ENCODE measurements at places on chromosomes 6 and 20.

DNA sequence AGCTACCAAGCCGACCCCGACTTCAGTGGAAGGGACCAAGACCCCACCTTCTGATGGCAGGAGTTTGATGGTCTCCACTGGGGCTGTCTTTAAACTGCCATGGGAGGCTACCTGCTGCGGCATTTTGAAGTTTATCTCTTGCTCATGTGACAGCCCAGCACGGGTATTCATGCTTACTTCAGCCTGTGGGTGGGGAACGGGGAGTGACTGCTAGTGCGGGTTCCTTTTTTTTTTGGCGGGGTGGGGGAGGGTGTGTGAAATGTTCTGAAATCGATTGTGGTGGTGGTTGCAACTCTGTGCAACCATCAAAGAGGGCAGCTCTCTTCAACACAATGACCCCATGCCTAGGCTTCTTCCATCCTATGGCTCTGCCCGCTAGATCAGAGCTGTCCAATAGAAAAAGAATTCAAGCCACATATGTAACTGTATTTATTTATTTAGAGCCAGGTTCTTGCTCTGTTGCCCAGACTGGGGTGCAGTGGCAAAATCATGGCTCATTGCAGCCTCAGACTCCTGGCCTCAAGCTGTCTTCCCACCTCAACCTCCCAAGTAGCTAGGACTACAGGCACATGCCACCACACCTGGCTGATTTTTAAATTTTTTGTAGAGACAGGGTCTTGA, 53.7 kb downstream of the PPP1R16B start:
- no peak for DNase-seq

GRCh38 chr20:21338291-21338690, 35.2 kb downstream of the XRN2 start:
- no peak for DNase-seq

GRCh38 chr6:112597176-112597575, 250.0 kb downstream of the RFPL4B start:
- DNase-seq, result no peak

DNA sequence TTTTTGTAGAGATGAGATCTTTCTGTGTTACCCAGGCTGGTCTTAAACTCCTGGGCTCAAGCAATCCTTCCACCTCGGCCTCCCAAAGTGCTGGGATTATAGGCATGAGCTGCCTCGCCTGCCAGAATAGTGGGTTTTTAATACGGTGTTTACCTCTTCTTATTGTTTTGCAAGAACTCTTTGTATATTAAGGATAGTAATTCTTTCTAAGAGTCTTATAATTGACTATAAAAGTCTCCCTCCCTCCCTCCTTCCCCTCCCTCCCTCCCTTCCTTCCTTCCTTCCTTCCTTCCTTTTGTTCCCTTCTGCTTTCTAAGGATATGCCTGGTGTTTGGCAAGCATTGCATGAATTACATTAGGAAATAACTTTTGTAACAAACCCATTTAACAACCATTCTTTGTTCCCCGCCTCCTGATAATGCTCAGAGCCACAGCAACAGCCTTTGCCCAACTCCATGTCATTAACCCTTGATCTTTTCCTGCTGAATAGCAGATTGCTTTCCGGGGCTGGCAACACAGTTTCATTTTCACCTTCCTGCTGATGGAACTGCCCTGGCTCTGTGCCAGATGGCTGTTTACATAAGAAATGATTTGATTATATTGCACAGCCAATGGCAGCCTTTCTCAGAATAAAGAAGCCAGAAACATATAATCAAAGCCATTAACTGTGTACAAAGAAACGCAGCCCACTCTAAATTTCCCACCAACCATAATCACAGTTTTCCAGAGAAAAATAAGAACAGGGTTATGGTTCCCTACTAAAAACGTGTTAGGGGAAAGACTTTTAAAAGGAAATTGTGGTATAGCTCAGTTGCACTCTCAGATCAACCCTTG, 143.7 kb upstream of the PTPN1 start:
- DNase-seq, result peak; percentile 90

DNA sequence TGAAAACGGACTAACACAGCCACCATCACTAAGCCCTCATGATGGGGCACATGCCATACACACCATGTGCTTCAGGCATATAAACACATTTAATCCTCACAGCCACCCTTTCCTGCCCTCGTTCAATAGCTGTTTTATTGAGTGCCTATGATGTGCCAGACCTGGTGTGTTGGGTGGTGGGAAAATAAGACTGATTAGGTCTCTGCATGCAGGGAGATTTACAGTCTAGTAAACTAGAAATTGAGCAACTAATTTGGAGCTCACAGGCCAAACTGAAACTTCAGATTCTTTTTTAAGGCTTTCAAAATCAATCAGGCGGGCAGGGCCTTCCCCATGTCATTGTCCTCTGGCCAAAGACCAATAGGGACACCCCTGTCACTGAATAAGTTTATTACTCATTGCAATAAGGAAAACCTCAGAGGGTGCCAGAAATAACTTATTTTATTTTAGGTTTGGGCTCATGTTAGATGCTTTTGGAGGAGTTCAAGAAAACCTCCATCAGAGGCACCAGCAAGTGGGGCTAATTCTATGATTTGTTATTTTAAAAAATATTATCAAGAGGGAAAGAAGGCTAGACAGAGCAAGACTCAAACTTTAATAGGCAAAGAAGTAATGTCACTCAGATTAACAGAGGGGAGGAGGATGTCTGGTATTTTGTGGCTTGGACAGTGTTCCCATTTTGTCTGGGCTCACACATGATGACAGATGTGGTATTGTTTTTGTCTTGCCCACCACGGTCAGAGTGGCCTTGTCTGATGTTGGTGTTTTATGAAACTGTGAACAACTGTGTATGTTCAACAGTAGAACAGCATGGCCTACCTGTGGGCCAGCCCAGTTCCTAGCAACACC, 12.0 kb downstream of the ZFP64 start:
- DNase-seq, result no peak

DNA sequence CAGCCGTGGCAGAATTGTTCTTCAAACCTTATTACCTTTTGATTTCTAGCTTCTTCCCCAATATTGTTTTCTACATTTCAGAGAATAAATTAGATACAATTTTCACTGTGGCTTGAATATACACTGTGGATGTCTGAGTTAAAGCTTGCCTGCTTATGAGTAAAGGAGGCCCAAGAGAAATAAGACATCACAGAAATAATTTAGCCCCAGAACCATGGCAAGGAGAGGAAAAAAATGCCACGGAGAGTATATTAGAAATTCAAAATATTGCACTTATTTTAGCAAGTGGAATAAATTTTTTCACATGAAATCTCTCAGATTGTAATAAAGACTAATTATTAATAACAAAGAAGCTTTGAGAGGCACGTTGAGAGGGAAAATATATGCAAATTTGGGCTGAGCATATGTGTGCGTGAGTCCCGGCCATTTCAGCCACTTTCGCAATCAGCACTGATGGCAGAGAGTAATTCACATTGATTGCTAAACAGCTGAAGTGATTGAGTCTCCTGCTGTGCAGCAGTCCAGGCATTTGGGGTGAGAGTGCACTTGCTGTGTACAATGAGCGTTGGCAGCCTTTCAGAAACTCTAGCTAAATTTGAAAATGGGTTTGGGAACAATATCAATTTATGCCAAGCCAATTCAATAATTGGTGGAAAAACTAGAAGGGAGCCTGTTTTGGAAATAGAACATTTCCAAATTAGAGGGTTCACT, 596.0 kb downstream of the EPM2A start:
- peak; percentile 64 for DNase-seq

DNA sequence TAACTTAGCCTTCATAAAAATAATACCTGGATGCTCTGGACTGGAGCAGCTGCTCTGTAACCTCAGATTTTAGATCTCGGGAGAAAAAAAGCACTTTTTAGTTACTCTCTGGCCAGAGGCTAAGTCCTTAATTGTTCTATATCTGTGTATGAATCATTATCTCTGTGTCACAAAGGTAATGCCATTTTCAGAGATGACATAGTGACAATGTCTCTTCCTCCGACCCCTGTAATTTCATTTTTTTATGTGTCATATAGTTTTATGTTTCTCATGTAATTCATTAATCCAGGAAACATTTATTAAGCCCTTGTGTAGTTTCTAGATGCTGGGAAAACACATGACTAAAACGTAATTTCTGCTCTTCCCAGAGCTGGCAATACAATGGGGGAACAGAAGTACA, 55.6 kb downstream of the SENP6 start:
- DNase-seq, result no peak

GRCh38 chr20:49172413-49172812, 15.7 kb downstream of the STAU1 start:
- DNase-seq, result no peak

DNA sequence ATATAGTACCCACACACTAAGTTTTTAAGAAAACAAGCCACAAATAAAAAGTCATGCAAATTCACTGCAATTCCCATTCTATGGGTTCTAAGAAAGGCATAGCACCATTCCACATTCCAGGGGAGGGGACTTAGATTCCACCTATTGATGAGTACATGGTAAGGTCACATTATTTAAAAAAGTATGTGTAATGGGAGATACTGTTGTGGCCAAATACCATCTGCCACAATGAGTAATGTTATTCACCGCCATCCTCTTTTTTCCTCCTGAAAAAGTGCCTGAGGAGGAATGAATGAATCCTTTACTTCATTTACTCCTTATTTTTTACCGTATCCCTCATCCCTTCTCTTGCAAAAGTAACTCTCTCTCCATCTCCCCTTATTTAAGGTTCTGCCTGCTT, 27.0 kb upstream of the ADGRF1 start:
- DNase-seq, result no peak

DNA sequence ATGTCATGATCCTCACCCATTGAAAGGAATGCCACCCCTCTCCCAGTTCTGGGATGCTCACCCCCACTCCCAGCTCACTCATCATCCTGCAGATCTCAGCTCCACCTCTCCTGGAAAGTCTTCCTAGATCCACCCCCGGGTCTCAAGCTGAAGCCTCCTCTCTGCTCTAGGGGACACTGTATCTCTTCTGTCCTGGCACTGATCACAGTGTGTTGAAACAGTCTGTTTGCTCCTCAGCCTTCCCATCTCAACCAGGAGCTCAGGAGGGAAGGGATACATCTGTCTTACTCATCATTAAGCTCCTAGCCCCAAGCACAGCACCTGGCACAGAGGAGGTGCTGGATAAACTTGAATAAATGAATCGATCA, 80.1 kb downstream of the MRPL14 start:
- no peak for DNase-seq

DNA sequence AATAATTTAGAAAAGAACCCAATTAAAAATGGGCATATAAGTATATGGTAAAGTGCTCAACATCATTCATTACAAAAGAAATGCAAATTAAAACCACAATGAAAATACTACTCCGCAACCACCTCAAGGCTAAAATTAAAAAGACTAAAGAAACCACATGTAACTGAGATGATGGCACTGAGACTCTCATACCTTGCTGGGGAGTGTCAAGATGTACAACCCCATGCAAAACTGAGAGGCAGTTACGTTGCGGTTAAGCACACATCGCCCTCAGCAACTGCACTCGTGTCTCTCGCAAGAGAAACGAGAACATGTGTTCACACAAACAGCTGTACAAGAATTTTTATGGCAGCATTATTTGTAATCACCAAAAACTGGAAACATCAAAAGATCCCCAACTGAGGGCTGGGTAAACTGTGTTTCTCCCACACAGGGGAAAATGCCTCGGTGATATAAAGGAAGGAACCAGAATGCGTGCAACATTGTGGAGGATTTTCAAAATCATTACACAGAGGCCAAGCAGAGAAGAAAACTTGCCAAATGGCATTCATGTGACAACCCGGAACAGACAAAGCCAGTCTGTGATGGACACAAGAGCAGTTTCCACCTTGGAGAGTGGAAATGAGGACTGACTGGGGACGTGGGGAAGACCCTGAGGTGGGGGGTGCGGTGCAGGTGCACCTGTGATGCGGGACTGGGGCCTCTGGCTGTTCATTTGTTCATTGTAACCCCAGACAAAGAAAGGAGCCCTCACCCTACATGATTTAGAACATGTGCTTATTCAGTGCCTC, 144.9 kb downstream of the WDR27 start:
- DNase-seq, result no peak

- no peak for DNase-seq
Measured at GRCh38 chr6:15359335-15359862, 113.5 kb downstream of the JARID2 start.

- DNase-seq, result no peak
Measured at GRCh38 chr20:8964959-8965562, 103.8 kb upstream of the PLCB4 start.

DNA sequence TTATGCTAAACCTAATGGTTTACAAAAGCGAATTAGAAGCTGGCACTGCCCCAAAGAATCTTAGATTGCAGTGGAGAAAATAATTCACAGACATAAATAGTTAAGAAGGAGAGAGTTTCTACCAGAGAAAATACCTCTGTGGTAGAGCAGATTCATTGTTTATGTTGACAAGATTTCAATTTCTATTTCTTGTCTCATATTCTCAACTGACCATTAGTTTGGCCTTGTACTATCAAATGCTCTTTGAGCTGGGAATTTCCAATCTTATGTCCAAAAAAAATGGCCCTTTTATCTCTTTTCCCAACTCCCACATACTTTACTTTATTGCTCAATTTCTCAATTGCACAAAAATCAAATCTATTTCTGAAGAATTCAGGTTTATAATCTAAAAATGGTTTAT, 804.1 kb upstream of the CITED2 start:
- DNase-seq, result no peak

- DNase-seq, result no peak
Measured at GRCh38 chr20:25397821-25398220, 7.2 kb upstream of the ABHD12 start.

DNA sequence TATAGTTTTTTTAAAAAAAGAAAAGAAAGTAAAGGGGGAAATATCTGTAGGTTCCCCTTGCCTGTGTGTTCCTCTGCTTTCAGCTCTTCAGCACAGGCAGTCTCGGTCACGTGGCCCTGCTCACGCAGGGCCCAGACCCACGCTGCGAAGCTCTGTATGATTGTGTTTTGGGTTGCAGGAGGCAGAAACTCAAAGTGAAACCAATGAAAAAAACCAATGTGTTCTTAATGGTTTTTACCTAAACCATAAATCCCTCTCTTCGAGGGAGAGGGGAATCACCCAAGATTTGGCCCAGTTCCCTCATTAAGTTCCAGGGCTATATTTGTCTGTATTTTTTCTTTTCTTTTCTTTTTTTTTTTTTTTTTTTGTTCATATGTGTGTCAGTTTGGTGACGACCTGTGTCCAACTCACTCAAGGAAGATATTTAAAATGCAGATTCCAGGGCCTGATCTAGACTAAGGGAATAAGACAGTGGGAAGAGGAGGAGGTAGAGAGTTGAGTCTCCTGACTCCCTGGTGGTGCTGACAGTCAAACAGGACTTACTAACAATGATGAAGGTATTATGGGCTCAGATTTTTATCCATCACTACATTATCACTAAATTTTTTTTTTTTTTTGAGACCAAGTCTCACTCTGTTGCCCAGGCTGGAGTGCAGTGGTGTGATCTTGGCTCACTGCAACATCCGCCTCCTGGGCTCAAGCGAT, 33.8 kb upstream of the RREB1 start:
- no peak for DNase-seq

DNA sequence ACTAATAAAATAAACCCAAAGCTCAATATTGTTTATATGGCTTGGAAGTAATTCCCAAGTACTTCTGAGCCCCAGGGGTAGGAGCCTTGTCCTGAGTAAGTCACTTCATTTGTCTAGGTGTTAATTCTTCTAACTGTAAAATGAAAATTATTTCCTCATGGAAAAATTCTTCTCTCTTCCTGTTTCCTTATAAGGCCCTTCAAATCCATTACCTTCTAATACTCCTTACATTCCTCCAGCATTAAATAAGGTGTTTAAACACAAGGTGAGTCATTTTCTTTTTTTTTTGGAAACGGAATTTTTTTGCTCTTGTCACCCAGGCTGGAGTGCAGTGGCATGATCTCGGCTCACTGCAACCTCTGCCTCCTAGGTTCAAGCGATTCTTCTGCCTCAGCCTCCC, 41.9 kb downstream of the PRR18 start:
- DNase-seq, result no peak

- no peak for DNase-seq
Measured at GRCh38 chr6:26743941-26744699, 84.6 kb upstream of the ZNF322 start.

Measured in right lobe of liver (tissue), 6 donors.